ENCODE measurements at places on chromosomes 5 and 9. TPM values are rescaled to one million over a fixed set of nuclear protein-coding genes. Genes with fewer than 3 reads are reported as not detected.

SLC31A1 gene
- 22.1 TPM for total RNA-seq

TMEM141 gene
- 31.3 TPM for total RNA-seq

TENT4A gene
- total RNA-seq, result 14.3 TPM

KCNV2 gene
- not detected for total RNA-seq

SPINK6 gene
- total RNA-seq, result not detected

FIBCD1 gene
- 1.8 TPM for total RNA-seq

HRH2 gene
- not detected for total RNA-seq

FBP2 gene
- under 0.01 TPM for total RNA-seq

PROB1 gene
- total RNA-seq, result 0.73 TPM

CDKN2B gene
- total RNA-seq, result 9.2 TPM

FSTL4 gene
- total RNA-seq, result not detected

DOCK2 gene
- total RNA-seq, result 1.2 TPM

THBS4 gene
- 0.59 TPM for total RNA-seq

PCDHAC1 gene
- total RNA-seq, result not detected

SGTB gene
- 11.0 TPM for total RNA-seq

SLC1A1 gene
- 28.7 TPM for total RNA-seq

SLCO6A1 gene
- total RNA-seq, result not detected

CCDC180 gene
- total RNA-seq, result 1.8 TPM

TESK1 gene
- 11.8 TPM for total RNA-seq

BSPRY gene
- not detected for total RNA-seq

PTPRD gene
- 18.4 TPM for total RNA-seq

EXOSC2 gene
- total RNA-seq, result 29.4 TPM

TUT7 gene
- 92.5 TPM for total RNA-seq

SEMA5A gene
- total RNA-seq, result 11.0 TPM

DEPDC1B gene
- total RNA-seq, result 11.3 TPM

ZDHHC11B gene
- not detected for total RNA-seq

RASGRF2 gene
- total RNA-seq, result 0.37 TPM

PAPPA gene
- total RNA-seq, result 26.8 TPM

MUSK gene
- total RNA-seq, result under 0.01 TPM

ZNF883 gene
- 2.0 TPM for total RNA-seq

FBXL7 gene
- total RNA-seq, result 5.7 TPM

PIP5KL1 gene
- total RNA-seq, result 5.5 TPM

PCDH1 gene
- not detected for total RNA-seq

DMGDH gene
- total RNA-seq, result 0.59 TPM

GGTA1 gene
- total RNA-seq, result not detected

C5orf58 gene
- not detected for total RNA-seq

RFX3 gene
- total RNA-seq, result 1.1 TPM

GPSM1 gene
- 34.2 TPM for total RNA-seq

SVEP1 gene
- 16.4 TPM for total RNA-seq

SCGB3A1 gene
- not detected for total RNA-seq
